ENCODE measurements at places on chromosomes 3 and 15.

GRCh38 chr15:84590406-84590805, 10.4 kb upstream of the ZSCAN2 start:
- DNase-seq: no peak

GRCh38 chr3:36795622-36796021, 31.3 kb upstream of the DCLK3 start:
- DNase-seq: no peak

DNA sequence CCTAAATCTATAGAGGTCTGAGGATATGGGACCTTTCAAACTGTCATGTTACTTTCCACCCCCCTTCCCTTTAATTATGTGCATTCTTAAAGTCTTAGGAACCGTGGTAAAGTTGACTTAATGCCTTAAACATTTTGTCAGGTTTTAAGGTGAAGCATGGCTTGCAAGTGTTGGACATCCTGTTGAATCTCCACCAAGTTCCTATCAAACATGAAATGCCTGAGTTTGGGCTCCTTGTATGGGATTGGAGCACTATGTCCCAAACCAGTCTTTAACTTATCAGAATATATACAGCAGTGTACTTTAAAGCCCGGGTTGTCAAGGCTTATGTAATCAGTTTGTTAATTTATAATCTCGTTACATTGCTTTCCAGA, 1.1 kb downstream of the SNRK start:
- no peak for DNase-seq

GRCh38 chr3:27429909-27430308, 54.3 kb downstream of the SLC4A7 start:
- no peak for DNase-seq

- no peak for DNase-seq
Measured at GRCh38 chr15:101158166-101159095, 93.4 kb downstream of the CHSY1 start.

- no peak for DNase-seq
Measured at GRCh38 chr15:28184166-28184565, 85.1 kb upstream of the OCA2 start.

- no peak for DNase-seq
Measured at GRCh38 chr3:59237121-59237520, 187.3 kb upstream of the CFAP20DC start.

DNA sequence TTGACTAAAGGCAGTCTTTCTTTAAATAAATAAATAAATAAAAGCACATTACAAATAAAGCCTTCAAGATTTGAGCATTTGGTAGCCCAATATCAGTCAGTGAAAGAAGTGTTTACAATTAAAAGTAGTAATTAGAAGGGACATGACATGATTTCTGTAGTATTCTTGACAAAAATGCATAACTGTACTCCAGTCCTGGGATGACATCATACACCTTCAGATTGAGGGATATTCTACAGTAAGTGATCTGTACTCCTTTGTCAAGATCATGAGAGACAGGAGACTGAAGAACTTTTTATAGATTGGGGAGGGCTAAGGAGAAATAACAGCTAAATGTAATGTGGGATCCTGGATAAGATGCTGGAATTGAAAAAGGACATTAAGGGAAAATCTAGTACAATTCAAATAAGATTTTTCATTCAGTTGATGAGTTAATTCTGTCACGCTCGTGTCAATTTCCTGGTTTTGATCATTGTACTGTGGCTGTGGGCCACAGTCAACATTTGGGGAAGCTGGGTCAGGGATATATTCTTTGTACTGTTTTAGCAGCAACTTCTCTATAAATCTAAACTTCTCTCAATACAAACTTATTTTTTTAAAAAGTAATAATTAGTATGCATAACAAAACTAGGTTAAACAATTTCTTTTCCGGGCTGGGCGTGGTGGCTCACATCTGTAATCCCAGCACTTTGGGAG, 314.8 kb downstream of the PTPRG start:
- no peak for DNase-seq

GRCh38 chr15:90879730-90880366, 4.5 kb upstream of the FES start:
- DNase-seq: no peak

DNA sequence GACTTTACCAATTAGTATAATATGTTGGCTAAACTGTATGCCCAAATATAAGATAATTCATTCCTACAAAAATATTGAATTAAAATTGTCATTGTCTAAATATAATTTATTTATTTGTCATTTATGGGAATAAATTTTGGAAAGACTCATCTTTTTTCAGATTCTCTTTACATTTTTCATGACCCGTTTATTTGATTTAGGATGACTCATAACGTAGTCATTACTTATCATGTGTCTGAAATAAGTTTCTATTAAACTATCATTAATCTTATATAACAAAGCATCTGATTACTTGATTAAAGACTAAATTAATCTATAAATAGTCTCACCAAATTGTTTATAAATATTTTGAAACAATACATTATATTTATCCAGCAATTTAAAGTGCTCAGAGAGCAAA, 516.6 kb downstream of the CADM2 start:
- DNase-seq: no peak

GRCh38 chr15:68232449-68232848, 2.9 kb upstream of the CLN6 start:
- no peak for DNase-seq

DNA sequence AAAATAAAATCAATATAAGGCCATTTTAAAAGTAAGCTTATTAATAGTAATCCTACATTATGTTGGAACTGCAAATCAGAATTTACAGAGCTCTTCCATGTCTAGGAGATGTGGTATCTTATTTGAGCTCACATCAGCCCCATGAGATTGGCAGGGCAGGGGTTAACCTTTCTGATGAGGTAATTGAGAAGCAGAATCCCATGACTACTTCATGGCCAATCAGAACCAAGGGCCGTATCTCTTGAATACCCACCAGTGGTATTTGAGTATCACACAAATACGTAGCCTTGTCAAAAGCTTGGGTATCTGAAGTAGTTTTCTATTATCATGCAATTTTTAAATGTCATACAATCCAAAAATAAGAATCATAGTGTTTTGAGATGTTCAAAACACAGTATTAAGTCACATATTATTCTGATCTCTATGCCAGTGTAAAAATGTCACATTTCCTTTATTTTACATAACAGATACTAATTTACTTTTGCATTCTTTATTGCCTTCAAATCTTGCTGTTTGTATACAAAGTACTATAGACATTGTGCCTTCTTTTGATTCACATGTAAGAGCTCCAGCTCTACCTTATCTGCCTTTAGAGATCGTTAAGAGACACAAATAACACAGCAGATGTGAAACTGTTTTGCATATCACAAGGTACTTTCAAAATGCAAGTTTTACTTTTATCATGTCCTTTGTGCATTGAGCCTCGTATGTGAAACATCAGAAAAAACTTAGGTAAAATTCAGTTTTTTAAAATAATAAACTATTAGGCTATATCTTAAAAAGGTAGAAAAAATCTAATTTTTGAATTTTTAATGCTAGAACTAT, 251.7 kb upstream of the GOLGA6L4 start:
- DNase-seq: no peak

GRCh38 chr15:63820210-63820609, 13.5 kb downstream of the HERC1 start:
- DNase-seq: no peak

- DNase-seq: no peak
Measured at GRCh38 chr15:65091946-65092770, 15.6 kb downstream of the KBTBD13 start.

DNA sequence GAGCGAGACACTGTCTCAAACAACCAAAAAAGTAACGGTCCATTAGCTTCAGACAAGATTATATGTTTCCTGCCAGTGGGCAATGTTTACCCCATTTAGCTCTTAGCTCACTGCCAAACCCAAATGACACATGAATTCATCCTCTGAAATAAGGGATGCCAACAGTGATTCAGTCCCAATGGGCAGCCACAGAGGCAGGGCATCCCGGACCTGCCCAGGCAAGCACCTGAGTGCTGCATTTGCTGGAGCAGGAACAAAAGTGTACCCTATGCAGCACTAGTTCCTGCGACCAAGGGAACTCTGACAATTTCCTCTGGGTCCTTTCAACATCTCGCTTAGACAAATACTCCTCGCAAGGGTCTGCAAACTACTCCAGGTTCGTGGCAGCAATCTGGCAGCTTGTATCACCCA, 8.0 kb downstream of the IP6K2 start:
- no peak for DNase-seq

- DNase-seq: no peak
Measured at GRCh38 chr3:110413266-110413665, 658.4 kb upstream of the NECTIN3 start.

GRCh38 chr3:71307991-71308697, 275.4 kb downstream of the FOXP1 start:
- DNase-seq: no peak

- no peak for DNase-seq
Measured at GRCh38 chr15:33204926-33205325, 10.4 kb upstream of the FMN1 start.

- no peak for DNase-seq
Measured at GRCh38 chr3:56952846-56953245, 107.6 kb upstream of the SPATA12 start.

- DNase-seq: no peak
Measured at GRCh38 chr3:43659250-43659880, 31.4 kb upstream of the ABHD5 start.

- DNase-seq: no peak
Measured at GRCh38 chr15:66706225-66706732, 4.2 kb downstream of the SMAD6 start.

- DNase-seq: peak; percentile 87
Measured at GRCh38 chr3:57983734-57984518, 24.3 kb upstream of the FLNB start.

DNA sequence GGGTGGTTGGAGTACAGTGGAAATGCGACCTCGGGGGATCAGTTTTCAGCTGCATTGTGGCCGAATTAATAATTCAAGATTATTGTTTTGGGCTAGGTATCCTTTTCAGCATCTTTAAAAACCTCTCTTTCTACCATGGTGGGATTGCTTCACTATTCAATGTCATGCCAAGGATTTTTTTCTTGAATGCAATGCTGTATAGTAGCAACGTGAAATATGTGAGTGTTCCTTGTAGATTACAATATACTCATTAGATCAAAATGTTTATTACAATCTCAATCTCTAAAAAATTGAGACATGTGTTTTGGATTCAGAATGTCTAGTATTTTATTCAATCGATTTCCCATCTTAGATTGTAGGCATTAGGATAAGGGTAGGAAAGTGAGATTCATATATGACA, 586.5 kb upstream of the TBL1XR1 start:
- DNase-seq: no peak

Data from HL-60 (cell line).